ENCODE measurements at places on chromosomes 6 and 20.

DNA sequence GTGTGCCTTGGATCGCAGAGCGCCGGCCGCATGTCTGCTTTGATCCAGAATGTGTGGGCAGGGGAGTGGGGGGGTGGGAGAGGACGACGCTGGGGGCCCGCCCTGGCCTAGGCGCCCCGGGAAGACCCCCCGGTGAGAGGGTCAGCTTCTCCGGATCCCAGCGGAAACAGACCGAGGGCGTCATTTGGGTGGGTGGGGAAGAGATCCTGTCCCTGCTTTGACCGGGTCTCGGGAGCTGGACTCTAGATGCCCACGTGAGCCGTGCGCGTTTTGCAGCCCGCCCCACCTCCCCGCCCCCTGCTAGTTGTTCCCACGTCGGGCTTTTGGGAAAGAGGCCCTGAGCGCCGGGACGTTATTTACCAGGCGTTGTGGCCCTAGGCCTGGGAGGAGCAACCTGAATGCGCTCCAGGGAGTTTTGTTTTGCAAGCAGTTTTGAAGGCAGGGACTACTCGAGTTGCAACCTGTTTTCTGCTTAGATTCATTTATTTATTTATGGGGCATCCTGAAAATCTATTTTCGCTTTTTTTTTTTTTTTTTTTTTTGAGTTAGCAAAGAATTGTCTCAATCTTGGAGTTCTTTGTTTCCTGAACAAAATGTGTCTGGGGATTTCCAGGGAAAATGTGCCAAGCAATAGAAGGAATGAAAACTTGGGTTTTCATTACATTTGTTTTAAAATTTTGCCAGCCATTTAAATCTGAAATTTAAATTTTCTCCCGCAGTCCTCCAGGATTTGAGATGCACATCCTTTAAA, 1.6 kb downstream of the DSP start:
- DNase-seq, result no peak

DNA sequence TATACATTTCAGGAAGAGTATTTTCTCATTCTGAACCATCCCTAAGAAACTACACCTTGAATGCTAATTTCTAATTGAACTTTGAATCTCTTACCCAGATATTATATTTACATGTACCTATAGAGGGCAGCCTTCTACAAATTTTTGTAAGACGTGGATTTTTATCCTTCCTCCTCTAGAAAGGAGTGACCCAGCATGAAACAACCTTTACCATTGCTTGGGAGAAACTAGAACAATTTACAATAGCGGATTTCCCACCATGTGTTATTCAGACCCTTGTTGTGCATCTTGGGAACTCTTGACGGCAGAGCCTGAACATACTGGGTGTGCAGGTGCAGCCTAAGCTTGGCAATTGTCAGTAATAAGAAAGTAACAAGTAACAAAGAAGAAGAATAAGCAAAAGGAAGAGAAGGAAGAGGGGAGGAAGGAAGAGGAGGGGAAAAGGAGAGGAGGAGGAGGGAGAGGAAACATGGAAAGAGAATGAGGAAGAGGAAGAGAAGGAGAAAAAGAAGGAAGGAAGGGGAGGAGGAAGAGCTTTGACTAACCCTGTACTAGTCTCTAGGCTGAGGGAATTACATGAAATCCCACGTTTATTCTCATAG, 10.8 kb upstream of the TAAR1 start:
- DNase-seq, result no peak

DNA sequence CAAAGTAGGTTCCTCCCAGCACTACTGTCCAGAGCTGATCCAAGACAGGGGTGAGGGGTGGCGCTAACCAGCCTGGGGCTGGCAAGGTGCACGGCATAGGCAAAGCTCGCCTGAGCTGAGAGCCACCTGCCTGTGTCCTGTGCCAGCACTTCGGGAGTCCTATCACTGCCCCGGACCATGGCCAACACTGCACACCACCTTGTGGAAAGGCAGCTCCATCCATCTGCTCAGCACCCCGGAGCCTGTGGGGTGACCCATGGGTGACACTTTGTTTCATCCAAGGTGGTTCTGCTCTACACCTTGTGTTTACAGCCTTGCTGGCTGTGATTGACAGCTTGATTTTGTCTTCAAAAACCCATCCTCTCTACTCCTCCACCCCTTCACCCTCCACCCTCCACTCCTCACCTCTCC, 32.9 kb upstream of the GATA5 start:
- DNase-seq, result no peak

- DNase-seq, result no peak
Measured at GRCh38 chr6:35634316-35634715, 54.4 kb downstream of the FKBP5 start.

- DNase-seq, result no peak
Measured at GRCh38 chr6:30885999-30886896, 1.9 kb downstream of the DDR1 start.

DNA sequence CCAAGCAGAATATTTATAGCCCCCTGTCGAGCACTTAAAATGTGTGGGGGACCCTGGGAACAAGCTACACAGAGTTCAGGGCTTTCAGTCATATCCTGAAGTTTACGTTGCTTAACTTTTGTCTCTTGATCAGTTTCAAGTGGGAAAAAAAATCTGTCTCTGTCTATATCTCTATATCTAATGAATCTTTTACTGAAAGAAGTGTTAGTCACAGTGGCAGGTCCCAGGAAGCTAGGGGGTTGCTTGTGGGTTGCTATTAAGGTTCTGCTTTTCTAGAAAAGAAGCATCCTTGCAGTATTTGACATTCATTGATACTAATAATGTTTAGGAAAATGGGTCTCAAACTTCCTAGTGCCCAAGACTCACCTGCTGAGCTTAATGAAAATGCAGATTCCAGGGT, 76.7 kb upstream of the CLDN20 start:
- DNase-seq, result no peak

- DNase-seq, result no peak
Measured at GRCh38 chr20:54654450-54654849, 179.1 kb downstream of the DOK5 start.

GRCh38 chr6:34964564-34964963, 75.5 kb downstream of the ANKS1A start:
- DNase-seq, result no peak

GRCh38 chr6:159988983-159989454, 20.1 kb downstream of the IGF2R start:
- no peak for DNase-seq

GRCh38 chr20:46900826-46901225, 6.2 kb downstream of the EYA2 start:
- DNase-seq, result no peak

GRCh38 chr6:55941702-55942101, 66.3 kb upstream of the BMP5 start:
- DNase-seq, result no peak

- DNase-seq, result no peak
Measured at GRCh38 chr6:4162370-4162769, 27.0 kb upstream of the ECI2 start.

DNA sequence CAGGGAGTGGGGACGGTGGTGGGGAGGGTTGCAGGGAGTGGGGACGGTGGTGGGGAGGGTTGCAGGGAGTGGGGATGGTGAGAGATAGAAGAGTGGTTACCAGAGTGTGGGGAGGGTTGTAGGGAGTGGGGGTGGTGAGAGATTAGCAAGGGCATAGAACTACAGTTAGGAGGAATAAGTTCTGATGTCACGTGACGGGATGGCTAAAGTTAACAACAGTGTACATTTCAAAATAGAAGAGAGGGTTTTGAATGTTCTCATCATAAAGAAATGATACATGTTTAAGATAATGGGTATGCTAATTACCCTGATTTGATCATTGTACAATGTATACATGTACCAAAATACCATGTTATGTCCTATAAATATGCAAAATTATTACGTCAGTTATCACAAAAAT, 57.6 kb upstream of the FRMD1 start:
- DNase-seq, result no peak

GRCh38 chr6:12291071-12291838, 1.1 kb downstream of the EDN1 start:
- DNase-seq, result no peak

GRCh38 chr6:142255785-142256184, 46.0 kb upstream of the ADGRG6 start:
- DNase-seq, result no peak

DNA sequence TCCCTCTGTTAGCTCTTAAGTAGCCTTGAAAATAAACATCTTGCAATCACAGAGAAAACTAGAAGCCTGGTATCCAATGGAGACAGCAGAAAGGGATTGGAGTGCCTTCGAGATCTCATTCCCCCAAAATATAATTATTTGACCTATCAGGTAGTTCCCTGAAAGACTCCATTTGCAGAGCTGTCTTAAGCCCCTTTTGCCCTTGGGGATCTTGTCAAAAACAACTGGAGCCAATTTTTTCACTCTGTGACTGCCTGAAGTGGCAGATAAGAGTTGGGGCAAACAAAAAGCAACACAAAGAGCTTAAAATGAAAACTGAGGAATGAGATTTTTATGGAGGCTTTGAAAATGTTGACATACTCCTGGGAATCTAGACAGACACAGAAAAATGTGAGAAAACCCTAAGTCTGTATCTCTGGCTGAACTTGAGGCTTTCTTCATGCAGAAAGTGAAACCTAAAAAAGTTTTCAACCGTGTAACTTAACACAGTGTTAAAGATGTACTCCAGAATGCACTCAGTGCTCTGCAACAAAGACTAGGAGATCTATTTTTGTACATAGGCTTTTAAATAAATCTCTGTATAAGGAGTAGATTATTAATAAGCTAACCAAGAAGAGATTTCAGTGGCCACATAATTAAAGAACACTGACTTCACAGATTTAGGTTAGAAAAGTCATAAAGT, 971.1 kb upstream of the MAN1A1 start:
- DNase-seq, result no peak

DNA sequence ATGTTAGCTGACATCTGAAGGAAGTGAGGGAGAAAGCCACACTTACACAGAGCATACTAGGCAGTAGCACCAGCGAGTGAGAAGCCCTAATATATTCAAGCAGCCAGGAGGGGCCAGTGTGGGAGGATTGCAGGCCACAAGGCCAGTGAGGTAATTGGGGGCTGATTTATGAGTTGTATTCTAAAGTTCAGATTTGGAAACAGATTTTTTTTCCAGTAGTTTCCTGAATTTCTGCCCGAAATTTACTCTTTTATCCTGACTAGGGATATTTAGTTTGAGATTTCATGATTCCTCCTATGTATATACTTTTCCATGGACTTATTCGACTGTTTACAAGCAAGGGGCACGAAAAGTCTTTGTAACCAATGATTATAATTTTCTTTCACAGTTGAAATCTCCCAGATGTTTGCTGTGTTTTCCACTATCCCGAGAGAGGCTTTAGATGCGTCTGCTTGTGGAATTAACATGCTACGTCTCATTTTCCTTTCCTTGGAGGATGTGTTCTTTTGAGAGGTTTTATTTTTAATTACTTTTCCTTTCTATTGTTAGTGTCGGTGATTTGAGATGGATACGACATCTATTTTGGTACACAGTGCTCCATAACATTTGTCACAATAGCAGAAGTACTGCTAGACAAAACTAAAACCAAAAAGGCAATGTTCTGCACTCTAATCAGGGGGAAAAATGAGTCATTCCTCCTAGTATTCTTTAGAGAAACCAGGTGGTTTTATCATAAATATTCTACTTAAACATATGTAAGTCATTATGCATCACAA, 356.3 kb upstream of the HSF2 start:
- DNase-seq, result no peak

DNA sequence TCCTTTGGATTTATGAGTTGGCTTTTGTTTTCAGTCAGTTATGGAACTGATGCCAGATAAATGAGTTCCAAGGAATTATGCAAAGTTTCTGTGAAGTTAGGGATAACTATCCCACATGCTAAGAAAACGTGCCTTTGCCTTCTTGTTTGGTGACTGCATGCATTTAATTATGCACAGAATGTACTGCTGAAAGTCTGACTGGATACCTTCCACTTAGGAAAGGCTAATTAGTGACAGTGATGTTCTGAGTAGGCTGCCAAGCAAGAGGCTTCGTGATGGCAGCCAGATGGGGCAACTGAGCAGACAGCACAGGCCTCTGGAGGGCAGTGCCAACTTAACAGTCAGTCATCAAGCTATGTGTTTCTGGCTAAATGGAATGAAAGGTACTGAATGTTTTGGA, 289.9 kb downstream of the CD109 start:
- no peak for DNase-seq
